ENCODE measurements at places on chromosomes 4 and X.

GRCh38 chrX:6965729-6966128 lies 181.8 kb upstream of the STS start:
- no peak for DNase-seq

- no peak for DNase-seq
Measured at GRCh38 chr4:85740431-85740861, 265.5 kb downstream of the ARHGAP24 start.

GRCh38 chr4:37656649-37657048 lies 29.5 kb downstream of the RELL1 start:
- DNase-seq = no peak

DNA sequence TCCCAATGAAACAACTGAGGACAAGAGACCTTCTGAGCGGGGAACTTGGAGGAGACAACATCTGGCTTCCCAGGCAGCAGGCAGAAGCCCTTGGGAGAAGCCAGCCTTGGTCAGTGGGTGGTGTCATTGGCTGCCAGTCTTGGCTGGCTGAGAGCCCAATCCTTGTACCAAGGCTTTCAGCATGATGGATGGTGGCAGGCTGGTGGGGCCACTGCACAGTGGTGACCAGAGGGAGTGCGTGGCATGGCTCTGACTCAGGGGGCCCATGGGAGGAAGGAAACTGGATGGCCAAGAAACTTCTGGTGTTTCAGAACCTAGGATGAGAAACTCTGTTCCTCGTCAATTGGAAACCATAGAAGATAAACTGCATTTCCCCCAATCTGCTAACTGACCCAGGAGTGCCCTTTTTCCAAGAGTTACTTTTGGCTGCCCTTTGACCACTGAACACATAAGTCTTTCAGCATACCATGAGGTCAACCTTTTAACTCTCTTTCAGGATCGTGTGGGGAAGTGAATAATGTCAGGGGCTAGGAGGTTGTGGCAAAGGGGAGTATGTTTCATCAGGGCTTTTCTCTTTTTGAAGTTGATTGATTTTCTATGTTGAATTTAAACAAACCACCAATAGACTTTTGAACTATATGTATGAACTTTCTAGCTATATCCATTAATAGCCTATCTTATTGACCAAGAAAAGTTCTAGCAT lies 60.9 kb downstream of the SOWAHB start:
- DNase-seq = no peak

DNA sequence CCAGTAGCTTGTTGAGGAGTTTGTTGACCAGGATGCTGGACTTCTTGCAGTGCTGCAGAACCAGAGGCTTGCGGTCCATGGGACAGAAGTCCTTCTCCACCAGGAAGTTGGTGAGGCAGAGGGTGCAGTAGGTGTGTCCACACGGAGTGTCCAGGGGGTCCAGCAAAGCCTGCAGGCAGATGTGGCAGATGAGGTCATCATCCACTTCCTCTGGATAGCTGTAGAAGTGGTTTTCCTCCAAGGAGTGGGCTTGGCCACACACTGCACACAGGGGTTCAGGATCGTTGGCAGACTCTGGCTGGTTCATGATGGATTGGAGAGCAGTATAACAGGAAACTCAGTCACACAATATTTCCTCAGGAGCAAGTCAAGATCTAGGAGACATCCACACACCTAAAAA lies 17.6 kb downstream of the LNX1 start:
- DNase-seq = no peak

- no peak for DNase-seq
Measured at GRCh38 chr4:140344621-140345020, 28.8 kb upstream of the SCOC start.

GRCh38 chr4:44186096-44186849 lies 262.3 kb downstream of the KCTD8 start:
- DNase-seq = no peak

DNA sequence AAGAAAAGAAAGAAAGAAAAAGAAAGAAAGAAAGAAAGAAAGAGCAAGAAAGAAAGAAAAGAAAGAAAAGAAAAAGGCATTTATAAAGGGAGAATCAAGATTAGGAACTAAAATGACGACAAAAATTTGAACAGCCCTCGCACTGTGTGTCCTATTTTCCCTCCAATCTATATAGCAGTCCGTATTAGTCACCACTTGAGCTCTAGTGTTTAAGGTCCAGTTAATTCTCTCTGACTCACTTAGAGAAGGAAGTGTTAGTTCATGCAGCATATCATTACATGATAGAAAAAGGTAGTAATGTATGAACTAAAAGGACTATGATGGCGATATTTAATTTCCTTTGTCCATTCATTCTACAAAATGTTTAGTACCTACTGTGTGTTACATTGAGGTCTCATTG lies 122.7 kb downstream of the CBLL2 start:
- no peak for DNase-seq

DNA sequence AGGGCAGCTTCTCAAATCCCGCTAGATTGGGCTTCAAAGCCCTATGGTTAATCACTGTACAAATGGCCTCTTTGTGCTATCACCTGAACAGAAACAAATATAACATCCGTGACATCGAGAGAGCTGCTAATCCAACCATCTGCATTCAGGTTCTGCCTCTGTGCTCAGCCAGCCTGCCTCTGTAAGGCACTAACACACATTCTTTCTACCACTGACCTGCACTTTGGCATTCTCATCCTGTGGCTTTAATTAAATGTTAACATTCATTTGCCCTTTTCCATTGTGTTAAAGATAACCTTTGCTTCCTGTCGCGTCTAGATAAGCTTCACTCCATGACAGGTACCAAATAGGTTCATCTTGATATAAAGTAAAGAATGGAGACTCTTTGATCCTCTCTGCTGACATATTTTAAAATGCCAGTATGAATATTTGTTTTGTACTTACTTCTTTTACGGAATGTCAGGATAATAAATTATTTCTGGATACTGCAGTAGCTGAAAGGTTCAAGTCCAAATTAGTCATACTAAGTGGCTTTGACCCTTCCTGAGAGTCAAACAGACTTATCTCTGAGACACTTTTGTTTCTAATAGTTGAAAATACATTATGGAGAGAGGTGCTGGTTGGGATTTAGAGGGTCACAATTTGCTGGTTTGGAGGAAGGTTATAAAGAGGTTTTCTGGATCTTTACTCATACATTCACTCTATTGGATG lies 505.7 kb downstream of the PACRGL start:
- no peak for DNase-seq

DNA sequence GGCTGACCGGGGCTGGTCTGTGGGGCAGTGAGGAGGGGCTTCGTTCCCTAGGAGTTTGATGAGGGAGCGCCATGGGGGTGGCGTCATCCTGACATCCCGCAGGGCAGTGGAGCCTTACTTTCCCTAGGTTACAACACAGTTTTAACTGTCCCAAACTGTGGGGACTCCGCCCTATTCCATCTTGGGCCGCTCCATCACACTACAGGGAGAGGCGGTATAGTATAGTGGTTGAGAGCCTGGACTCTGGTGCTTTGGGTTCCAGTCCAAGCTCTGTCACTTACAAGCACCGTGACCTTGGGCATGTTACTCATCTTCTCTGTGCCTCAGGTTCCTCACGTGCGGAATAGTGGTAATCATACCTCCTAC lies 44.2 kb downstream of the ZNF185 start:
- DNase-seq = no peak

GRCh38 chrX:11588097-11588496 lies 77.6 kb downstream of the ARHGAP6 start:
- no peak for DNase-seq

DNA sequence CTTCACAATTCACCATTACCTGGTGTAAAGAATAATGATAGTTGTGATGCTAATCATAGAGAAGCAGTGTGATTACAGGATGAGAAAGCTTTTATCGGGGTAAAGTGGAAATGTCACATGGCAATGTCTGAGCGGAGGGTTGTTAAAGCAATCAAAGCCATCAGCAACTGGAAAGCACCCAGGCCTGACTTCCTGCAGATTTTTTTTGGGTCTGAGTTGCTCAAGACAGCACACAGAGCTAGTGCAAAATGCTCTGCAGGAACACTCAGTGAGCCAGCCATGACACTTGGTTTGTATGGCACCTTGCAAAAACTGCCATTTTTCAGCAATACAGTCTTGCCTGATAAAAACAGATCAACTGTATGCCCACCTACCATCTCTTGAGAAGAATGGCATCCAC lies 152.9 kb downstream of the COL4A6 start:
- no peak for DNase-seq

GRCh38 chrX:11408109-11408405 lies 114.8 kb downstream of the AMELX start:
- DNase-seq = no peak

- no peak for DNase-seq
Measured at GRCh38 chr4:101818362-101818761, 27.8 kb downstream of the BANK1 start.
